LHCN-M2 (cell line): ENCODE measurements at places on chromosomes 4 and X.

- no peak for DNase-seq
Observed at GRCh38 chr4:174538876-174539250, 16.6 kb upstream of the HPGD start.

- no peak for DNase-seq
Observed at GRCh38 chr4:165844161-165844560, 28.9 kb upstream of the TLL1 start.

DNA sequence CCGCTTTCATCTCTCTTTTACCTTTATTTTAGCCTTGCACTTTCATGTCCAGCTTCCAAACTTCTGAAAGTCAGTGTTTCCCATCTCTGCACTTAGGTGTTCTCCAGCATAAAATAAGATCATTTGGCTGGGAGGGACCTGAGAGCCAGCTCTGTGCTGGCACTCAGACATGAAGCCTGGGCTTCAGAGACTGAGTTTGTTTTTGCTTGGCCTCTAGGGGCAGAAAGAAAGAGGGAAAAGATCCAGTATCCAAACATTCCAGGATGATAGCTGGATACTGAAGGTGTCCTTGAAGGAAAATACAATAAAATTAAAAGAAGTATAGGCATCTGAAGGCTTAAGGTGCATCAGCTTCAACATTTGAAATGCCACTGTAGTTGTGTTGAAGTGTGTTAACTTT is 202.4 kb upstream of the ZIC3 start:
- no peak for DNase-seq

GRCh38 chr4:148029781-148030180 is 297.9 kb downstream of the ARHGAP10 start:
- no peak for DNase-seq

GRCh38 chr4:101777431-101777830 is 13.1 kb upstream of the BANK1 start:
- no peak for DNase-seq

- DNase-seq: no peak
Observed at GRCh38 chr4:41609851-41610250, 71.9 kb downstream of the LIMCH1 start.
